Stimulated activated CD4-positive, alpha-beta T cell treated with anti-CD3 and anti-CD28 coated beads, Interleukin-2, amount 100 ng/mL, for 4 hours (primary cell): ENCODE measurements at places on chromosomes 1 and 21.

- DNase-seq, result no peak
These were observed 8.0 kb upstream of the PLCH2 start for GRCh38 chr1:2468041-2468472.

DNA sequence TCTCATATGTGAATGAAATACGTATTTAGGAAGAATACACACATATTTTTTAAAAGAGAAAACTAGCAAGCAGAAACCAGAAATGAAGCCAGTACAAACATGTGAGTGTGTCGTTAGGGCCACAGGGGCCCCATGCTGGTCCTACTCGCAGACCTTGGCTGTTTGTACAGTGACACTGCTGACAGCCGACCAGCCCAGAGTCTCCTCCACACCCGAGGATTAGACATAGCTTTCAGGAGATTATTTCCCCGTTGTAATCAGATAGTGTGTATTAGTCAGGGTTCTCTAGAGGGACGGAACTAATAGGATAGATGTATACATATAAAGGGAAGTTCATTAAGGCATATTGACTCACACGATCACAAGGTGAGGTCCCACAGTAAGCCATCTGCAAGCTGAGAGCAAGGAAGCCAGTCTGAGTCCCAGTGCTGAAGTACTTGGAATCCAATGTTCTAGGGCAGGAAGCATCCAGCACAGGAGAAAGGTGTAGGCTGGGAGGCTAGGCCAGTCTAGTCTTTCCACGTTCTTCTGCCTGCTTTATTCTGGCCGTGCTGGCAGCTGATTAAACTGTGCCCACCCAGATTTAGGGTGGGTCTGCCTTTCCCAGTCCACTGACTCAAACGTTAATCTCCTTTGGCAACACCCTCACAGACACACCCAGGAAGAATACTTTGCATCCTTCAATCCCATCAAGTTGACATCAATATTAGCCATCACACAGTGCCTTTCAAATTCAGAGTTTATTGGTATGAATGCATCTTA, 51.2 kb downstream of the DIP2A start:
- no peak for DNase-seq

DNA sequence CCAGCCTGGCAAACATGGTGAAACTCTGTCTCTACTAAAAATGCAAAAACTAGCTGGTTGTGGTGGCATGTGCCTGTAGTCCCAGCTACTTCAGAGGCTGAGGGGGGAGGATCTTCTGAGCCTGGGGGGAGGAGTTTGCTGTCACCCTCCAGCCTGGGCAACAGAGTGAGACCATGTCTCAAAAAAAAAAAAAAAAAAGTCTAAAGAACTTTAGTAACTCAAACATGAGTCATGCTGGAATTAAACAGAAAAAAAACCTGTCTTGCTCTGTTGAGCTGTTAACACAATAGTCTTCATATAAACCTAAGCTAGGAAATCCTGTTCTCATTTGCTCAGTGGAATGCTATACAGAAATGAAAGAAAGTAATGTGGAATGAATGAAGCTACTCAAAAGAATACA, 16.7 kb upstream of the DISP1 start:
- DNase-seq, result peak; percentile 20

GRCh38 chr1:185896863-185897262, 162.7 kb downstream of the HMCN1 start:
- DNase-seq, result no peak

DNA sequence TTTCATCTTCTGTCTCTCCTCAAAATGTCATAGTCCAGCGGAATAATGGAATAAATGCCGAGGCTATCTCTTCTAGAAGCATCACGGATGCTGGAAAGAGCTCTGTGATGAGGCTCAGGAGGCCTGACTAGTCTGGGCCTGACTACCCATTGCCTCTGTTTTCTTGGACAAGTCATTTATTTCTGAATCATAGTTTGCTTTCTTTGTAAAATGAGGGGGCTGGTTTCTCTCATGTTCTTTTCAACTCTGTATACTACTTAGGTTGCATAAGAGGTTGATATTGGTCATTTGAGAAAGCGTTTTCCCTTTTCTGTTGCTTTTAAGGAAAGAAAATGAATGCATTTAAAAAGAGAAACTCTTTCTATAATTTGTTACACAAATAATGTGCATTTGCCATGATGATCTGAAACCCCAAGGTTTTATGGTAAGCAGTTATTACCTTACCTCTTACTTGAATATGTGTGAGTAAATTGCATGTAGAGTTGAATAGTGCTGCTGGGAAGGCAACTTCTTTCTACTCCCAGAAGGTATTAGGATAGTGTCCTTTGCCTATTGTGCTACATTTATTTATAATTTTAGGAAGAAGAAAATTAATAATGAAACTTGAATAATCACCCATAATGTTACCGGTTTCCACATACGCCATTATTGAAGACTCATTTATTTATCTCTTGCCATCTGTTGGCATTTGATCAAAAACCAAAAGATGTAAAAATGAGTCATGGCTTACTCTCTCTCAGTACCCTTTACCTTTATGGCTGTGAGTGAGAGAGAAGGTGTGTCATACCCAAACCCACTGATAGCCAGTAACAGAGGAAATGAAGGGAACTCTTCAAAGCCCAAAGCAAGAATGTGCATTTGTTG, 179.1 kb downstream of the FASLG start:
- DNase-seq, result peak; percentile 26

- no peak for DNase-seq
These were observed 5.5 kb downstream of the RHOC start for GRCh38 chr1:112701227-112702066.

GRCh38 chr21:16357994-16358393, 628.2 kb downstream of the USP25 start:
- DNase-seq, result no peak

DNA sequence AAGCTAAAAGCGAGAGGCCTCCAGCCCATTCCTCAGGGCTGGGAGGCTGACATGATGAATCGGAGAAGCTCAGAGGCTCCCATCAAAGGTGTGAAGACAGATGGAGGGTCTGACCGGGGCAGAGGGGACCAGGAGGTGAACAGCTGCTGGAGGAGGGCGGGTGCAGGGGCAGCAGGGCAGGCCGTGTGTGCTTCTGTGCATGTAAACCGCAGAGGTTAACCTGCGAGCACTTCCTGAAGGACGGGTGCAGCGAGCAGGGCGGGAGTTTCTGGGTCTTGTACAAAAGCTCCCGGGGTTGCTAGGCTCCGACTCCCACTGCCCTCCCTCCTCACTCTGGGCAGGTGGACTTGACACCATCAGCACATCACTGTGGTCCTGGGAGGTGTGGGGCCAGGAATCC, 75.2 kb downstream of the PAX7 start:
- DNase-seq, result no peak

DNA sequence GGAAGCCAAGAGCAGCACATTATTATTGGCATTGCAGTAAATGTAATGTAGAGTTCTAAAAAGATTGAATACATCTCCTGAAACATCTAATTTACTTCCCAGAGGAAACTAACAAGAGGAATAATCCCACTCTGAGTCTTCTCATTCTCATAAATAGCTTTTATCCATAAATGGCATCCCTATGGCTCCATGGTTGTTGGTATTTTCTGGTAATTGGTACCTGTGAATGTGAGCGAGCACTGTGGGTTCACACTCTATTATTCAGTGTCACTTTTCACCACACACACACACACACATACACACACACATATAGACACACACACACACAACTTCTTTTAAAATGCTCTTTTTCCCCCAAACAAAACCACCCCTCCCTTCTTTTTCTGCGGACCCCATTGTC, 4.7 kb upstream of the WLS start:
- DNase-seq, result no peak

DNA sequence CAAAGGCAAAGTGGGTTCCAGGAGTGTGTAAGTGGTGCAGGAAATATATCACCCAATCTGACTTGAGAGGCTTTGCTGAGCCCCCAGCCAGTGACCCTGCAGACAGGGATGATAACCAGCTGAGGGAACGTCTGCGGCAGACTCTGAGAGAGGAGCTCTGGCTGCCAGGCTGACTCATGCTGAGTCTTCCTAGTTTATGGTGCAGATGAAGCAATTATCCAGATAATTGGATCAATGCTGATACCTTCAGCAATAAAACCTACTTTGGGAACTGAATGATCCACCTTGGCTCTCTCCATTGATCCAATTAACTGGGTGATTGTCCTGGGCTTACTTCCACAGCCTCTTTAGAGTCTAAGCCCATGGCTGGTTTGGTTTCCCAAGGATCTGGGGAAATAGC, 7.3 kb downstream of the C8B start:
- no peak for DNase-seq

DNA sequence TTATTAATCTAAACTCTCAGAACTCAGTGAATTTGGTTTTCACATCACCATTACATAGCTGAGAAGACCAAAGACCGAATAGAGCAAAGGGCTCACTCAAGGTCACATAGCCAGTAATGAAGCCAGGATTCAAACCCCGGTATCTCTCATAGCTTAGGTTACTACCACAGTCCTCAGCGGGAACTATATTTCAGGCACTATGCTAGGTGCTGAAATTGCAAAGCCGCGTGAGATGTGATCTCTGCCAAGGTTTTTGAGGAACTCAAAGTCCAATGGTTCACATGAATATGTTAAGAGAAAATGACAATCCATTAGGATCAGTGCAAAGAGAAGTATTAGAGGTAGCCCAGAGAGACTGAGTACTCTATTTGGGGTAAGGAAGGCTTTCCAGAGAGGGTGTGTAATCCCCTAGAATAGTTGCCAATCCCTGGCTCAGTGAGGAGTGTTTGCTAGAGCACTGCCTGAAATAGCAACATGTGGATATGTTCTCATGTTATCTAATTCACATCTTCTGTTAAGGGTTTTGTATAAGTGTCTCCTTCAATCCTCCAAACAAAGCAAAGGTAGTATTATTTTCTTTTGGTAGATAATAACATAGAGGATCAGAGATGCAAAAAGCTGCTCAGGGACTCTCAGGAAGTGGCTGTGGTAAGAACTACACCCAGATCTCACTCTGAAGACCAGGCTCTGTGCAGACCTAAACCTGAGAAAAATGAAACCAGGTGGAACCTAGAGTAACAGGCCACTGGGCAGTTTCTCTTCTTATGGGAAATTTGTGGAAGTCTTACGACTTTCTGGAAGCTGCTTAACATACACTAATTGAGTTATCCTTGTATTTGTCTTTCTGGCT, 93.1 kb upstream of the C8B start:
- DNase-seq, result no peak

DNA sequence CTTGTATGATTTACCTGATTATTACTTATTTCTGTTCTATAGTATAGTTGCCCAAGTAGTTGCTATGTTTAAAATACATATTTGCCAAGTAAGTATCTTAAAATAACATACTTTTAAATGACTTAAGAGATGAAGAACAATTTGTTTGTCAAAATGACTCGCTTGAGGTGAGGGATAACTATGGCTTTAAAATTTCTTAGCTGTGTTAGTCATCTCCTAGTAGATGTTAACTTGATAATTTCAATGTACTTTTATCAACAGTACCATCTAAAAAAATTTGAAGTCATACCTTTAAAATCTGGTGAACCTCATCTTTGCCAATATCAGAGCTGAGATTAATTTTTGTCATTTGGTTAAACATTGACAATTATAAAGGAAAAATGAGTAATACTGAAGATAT, 37.7 kb downstream of the ODR4 start:
- DNase-seq, result no peak

DNA sequence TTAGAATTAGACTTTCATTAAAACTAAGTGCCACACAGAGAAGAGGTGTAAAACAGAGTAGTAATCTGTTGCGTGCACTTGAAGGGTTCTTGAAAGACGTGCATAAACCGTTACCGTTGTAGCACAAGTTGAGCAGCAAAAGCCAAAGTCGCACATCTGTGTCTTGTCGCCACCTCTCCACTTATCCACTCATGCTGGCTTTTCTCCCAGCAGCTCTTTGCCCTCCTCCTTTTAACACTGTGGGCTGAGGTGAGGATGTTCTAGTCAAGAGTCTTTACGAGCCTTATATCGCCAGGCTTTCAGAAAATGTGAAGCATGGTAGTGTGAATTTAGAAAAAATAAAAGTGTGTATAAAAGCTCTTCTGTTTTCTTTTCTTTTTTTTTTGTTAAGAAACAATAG, 48.0 kb downstream of the NR5A2 start:
- DNase-seq, result no peak

GRCh38 chr1:109969907-109970306, 14.7 kb upstream of the AHCYL1 start:
- DNase-seq, result no peak

DNA sequence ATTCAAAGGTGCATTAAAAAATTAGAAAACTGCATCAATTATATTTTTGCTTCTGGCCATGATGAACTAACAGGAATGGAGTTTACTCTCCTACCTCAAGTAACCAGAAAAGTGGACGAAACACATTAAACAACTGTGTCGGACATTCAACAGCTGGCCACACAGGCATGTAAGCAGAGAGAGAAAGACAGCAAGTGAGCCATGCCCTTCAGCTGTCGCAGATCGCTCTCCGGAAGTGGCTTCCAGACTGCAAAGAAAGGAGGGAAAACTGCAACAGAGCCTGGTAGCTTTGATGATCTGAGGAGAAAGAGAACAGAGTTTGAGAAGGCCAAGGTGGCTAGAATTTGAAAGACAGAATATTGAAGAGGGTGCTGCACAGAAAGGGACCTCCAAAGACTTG, 557.2 kb downstream of the MATN1 start:
- no peak for DNase-seq

DNA sequence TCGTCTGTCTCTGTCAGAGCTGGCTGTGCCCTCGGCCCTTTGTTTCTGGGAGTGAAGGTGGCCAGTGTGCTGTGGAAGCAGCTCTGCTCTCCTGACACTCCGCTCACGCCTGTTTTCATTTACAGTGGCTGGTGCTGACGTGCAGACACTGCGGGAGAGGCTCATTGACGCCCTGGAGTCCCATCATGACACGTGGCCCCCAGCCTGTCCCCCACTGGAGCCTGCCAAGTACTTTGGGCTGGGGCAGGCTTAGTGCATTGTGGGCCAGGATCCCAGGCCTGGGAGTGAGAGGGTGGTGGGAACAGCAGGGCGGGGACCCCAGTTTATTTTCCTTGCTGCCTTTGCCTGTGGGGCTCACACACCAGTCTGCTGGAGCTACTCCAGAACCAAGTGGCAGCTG, 21.1 kb downstream of the QSOX1 start:
- no peak for DNase-seq
